ENCODE measurements at places on chromosomes 1 and 21.

- DNase-seq: no peak
Measured at GRCh38 chr1:58996341-58997059, 212.7 kb upstream of the JUN start.

DNA sequence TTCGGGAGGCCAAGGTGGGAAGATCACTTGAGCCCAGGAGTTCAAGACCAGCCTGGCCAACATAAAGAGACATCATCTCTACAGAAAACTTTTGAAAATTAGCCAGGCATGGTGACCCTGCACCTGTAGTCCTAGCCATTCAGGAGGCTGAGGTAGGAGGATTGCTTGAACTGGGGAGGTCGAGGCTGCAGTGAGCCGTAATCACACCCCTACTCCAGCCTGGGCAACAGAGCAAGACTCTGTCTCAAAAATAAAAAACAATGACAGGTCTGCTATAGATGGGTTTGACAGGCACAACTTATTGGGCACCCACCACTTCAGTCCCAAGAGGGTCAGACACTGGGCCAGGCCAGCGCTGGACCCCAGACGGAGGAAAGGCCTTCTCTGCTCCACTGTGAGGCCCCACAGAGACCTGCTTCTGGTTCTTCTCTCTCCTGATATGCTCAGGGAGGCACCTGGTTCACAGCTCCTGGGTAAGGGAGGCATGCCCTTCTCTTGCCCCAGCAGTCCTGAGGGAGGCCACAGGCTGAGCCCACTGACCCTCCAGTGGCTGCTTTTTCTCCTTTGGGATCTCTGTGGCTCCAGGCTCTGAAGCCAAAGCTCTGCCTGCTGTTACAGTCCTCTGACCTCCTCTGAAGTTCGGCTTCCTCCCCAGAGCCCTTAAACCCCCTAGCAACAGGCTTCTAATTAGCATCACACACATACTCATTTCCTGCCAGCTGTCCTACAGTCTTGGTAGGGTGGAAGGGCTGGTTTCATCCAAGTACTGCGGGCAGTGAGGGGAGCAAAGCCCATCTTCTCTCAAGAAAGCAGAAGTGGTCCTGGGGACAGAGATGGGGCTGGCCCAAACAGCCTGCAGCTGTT, 14.4 kb downstream of the S100A16 start:
- no peak for DNase-seq

GRCh38 chr1:114130846-114131525, 22.7 kb downstream of the SYT6 start:
- no peak for DNase-seq

DNA sequence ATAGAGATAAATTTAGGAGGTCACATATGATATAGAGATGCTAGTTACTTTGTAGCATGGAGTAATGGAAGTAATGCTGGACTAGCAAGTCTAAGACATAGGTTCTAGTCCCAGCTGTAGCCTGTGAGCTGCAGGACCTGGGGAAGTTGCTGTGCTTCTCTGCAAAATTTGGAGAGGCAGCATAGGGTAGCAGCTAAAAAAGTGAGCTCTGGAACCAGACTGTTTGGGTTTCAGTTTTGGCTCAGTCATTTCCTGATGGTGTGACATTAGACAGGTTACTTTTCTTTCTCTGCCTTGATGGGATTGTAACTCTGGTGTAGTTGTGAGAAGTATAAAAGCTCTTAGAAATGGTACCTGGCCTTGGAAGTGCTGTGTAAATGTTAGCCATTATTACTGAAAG, 3.3 kb downstream of the METTL13 start:
- DNase-seq: no peak

DNA sequence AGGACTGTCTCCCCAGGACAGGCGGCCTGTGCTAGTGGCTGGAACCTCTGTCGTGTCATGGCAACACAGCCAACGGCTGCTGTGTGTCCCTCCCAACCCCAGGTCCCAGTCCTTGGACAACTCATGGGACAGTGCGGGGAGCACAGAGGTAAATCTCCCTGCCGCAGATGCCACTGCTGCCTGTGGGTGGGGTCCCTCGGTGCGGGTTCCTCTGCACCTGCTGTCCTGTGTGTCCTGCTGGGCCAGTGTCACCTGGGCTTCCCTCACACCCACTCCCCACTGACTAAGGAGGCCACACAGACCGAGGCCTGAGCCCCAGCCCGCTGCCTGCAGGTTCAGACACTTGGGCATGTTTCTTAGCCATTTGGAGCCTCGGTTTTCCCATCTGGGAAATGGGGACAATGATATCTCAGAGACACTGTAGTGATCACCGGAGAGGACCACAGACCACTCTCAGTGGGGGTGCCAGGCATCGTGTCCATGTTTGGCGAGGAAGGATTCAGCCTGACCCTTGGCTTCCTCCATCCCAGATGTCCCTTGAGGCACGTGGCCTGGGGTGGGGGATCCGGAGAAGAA, 96.5 kb downstream of the SIK1 start:
- DNase-seq: no peak

DNA sequence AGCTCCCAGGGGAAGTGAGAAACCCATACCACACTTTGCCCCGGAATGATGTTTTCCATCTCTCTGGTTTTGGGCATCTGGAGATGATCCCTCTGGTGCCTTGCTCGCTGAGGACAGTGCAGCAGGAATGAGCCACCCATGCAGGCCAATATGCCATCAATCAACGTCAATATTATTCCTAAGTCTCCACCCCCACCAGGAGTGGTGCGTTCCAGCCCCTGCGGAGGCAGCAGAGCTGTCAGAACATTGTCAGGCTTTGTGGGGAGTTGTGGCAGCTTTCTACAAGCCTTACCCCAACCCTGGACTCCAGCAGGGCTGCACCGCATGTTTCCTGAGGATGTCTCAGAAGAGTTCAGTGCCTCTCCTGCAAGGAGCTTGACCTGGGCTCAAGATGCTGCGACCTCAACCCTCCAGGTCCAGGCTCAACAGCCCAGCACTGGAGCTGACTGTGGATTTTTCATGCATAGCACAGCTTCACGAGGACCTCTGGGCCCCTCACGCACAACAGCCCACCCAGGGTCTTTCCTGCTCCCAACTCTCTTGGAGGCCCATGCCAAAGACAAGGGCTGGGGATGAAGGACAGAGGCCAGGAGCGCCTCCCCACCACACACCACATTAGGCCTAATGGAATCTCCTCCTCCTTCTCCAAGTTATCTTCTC, 67.5 kb downstream of the PSMG1 start:
- no peak for DNase-seq

DNA sequence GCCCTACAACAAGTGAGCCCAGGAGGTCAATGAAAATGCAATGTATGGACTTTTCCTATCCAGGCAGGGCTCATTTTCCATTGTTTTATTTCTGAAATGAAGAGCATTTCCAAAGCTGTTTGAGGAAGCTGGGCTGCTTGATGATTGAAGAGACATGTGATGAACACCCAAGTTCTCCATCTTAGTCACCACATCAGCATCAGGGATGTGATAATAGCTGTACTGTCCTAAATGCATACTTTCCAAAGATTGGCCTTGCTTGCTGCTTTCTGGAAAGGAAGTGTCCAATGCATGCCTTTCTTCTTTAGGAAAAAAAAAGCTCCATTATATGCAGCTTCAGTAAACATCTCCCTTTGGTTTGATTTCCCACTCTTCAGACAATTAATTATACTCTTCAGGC, 425.9 kb upstream of the RUNX1 start:
- no peak for DNase-seq

GRCh38 chr1:79472067-79472656, 465.6 kb upstream of the ADGRL4 start:
- no peak for DNase-seq

GRCh38 chr1:19831441-19831840, 16.4 kb upstream of the RNF186 start:
- DNase-seq: no peak
